ENCODE measurements at places on chromosomes 5 and 9.

DNA sequence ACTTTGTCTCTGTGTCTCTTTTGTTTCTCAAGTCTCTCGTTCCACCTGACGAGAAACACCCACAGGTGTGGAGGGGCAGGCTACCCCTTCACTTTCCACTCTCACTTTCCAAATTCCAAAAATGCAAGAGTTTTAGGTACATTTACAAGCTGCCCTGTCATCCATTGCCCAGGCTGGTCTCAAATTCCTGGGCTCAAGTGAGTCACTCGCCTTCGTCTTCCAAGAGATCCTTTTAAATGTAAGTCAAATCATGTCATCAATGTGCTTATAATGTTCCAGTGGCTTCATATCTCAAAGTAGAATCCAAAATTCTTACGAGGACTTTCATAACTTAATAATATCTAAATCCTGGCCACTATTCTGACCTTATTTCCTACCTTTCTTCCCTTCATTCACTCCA lies 20.4 kb upstream of the UGCG start:
- no peak for DNase-seq

DNA sequence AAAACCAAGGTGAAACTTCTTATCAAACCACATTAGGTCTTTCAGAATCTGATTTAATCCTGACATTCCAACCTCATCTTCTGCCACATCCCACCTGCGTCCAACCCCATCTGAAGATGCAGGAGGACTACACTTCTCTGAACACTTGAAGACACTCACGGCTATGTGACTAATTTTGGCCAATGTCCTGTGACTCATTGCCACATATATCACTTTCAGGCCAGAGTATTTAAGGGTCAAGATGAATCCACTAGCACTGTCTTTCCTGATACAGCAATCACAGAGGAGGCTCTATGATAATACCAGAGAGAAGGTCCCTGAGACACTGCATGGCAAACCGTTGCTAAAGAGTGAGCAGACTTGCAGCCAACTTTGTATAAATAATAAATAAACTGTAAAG lies 323.4 kb downstream of the NR2F1-AS1 start:
- DNase-seq = no peak

DNA sequence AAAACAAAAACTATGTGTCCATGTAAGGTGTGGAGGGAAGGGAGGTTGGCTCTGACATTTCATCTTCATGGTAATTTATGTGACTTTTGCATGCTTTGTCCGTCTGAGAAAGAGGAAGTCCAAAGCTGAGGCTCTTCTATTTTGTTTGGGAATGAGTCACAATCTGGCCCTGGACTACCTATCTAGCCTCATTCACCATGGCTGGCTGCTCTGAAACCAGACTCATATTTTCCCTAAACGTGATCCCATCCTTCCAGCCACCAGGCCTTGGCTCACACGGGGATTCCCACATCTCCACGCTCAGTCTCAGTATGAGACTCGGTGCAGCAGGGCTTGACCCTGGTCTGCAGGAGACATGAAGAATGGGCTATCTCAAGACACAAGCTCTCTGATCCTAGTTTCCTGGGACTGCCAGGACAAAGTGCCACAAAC lies 672.8 kb downstream of the ACTL7B start:
- no peak for DNase-seq

GRCh38 chr9:136303825-136304416 lies at the start of gene CCDC187:
TSS of gene CCDC187 (minus strand) at chr9:136304094. CDS start at chr9:136303830, 264 bp downstream.
- DNase-seq = no peak

DNA sequence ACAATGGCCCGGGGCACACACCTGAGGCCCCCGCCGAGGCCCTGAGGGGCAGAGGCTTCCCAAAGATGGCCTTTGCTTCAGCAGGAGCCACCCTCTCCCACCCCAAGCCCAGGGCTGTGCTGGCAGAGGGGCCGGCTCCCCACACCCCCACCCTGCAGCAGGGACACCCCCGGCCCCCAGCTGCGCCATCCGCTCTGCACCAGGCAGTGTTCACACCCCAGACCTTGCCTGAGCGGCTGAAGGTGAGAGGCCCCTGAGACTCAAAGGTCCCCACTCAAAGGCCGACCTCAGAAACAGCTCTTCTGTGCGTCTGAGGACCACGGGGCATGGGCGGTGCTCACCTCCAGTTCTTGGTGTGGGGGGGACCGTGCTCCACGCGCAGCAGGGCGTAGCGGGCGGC lies 37.6 kb downstream of the SLC12A7 start:
- DNase-seq = no peak

GRCh38 chr5:175471628-175472027 lies 6.7 kb upstream of the SFXN1 start:
- DNase-seq = no peak

- DNase-seq = no peak
Measured at GRCh38 chr9:70567511-70567910, 153.1 kb upstream of the KLF9 start.

DNA sequence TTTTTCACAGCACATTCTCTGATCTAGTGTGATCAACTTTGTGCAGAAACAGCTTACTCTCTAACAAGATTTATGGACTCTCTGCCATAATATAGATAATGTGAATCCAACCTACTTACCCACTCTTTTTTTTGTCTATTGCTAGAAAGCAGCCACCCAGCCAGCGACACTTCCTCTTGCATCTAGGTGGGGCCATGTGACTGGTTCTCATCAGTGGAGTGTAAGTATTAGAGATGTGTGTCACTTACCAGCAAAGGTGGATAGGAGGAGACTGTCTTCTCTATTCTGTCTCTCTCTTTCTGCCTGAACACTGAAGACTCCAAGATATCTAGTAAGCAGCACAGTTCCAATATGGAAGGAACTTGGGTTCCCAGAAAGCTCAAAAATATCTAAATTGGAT lies 174.8 kb downstream of the MCTP1 start:
- no peak for DNase-seq

GRCh38 chr9:19020886-19021455 lies 12.0 kb downstream of the SAXO1 start:
- no peak for DNase-seq

DNA sequence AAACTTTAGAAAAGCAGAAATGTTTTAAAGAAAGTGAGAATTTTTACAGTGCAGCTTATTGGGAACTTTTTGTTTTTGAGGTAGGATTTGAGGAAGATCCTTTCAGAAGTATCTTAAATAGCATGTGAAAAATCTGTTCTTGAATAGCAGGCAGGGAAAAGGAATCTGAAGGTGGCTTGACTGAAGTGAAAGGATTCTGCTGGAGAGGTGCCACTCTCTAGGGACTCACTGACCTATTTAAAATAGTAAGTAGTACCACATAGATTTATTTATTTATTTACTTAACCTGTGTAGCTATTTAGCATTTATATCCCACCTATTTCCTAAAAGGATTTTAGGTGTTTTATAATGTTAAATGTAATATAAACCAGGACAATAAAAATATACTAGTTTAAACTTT lies 69.1 kb downstream of the NIPBL start:
- DNase-seq = no peak

- no peak for DNase-seq
Measured at GRCh38 chr5:89534331-89534730, 651.3 kb upstream of the MEF2C start.

- DNase-seq = no peak
Measured at GRCh38 chr9:34929506-34930102, 28.5 kb upstream of the PHF24 start.

- no peak for DNase-seq
Measured at GRCh38 chr9:95386843-95387242, 69.3 kb upstream of the FANCC start.

GRCh38 chr5:109739741-109740728 lies 50.3 kb downstream of the MAN2A1 start:
- no peak for DNase-seq

- DNase-seq = no peak
Measured at GRCh38 chr9:35225677-35226076, 63.9 kb downstream of the UNC13B start.

GRCh38 chr9:5269249-5269715 lies 35.2 kb downstream of the RLN2 start:
- no peak for DNase-seq

GRCh38 chr9:127968700-127969383 lies 11.9 kb downstream of the EEIG1 start:
- no peak for DNase-seq

DNA sequence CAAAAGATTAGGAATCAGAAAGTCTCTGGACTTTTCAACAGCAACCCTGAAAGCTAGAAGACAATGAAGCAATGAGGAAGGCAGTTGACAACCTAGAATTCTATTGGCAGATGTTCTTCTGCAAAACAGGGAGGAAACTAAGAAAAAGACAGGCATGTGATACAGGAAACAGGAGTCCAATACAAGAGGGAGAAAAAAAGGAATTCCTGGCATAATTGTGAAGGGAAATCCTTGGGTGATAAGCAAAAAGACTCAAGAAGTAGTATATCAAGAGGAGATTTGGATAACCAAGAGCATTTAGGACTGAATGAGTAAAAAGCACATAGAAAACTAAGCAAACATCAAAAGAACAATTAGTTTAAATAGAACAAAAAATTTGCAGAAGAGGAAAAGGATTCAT lies 58.6 kb downstream of the LPAR1 start:
- DNase-seq = no peak

DNA sequence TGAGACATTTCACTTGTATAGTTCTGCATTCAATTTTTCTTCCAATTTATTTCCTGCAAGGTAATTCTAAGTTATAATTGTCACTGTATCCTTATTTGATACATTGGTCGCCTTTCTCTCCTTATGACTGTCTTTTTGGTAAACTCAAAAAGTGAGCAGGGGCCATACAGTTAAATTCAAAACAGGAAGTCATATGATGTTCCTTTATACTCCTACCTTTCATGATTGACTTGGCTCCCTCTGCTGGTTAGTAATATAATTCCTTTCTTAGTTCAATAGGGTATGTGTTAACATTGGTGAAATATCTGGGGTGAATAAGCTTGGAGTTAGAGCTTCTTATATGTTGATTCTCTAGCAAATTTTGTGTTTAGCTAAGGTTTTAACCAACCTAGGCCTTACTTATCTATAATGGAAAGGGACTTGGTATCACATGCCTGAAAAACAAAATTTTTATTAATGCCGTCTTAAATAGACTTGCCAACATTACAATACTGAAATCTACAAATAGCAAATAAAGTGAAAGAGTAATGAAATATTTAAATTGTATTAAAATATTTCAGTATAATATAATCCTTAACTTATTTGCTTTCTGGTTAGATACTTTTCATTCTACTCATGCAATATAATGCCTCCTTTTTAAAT lies 6.0 kb upstream of the NIPBL start:
- no peak for DNase-seq

DNA sequence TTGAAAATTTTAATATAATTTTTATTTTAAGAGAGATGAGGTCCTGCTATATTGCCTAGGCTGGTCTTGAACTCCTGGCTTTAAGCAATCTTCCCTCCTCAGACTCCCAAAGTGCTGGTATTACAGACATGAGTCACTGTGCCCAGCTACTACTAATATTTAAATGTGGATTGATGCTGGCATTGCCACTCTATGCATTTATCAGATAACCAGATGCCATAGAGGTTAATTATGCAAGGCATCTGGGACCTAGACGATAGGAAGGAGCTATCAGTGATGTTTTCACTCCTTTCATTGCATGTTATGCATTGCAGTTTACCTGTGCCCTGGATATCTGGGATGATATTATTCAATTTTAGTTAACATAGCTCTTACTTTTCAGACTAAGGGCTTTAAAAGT lies 127.0 kb downstream of the RPS23 start:
- no peak for DNase-seq

DNA sequence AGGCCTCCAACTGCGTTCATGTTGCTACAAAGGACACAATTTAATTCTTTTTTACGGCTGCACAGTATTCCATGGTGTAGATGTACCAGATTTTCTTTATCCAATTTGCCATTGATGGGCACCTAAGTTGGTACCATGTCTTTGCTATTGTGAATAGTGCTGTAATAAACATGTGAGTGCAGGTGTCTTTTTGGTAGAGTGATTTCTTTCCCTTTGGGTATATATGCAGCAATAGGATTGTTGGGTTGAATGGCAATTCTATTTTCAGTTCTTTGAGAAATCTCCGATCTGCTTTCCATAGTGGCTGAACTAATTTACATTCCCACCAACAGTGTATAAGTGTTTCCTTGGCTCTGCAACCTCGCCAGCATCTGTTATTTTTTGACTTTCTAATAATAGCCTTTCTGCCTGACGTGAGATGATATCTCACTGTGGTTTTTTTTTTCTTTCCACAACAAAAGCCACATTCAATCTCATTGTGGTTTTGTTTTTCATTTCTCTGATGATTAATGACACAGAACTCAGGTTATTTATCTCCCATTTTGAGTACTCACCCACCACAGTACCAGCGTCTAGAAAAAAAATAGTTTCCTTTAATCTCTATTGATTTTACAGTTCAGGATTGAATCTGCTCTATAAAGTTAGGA lies 21.9 kb downstream of the ARRDC3 start:
- no peak for DNase-seq

DNA sequence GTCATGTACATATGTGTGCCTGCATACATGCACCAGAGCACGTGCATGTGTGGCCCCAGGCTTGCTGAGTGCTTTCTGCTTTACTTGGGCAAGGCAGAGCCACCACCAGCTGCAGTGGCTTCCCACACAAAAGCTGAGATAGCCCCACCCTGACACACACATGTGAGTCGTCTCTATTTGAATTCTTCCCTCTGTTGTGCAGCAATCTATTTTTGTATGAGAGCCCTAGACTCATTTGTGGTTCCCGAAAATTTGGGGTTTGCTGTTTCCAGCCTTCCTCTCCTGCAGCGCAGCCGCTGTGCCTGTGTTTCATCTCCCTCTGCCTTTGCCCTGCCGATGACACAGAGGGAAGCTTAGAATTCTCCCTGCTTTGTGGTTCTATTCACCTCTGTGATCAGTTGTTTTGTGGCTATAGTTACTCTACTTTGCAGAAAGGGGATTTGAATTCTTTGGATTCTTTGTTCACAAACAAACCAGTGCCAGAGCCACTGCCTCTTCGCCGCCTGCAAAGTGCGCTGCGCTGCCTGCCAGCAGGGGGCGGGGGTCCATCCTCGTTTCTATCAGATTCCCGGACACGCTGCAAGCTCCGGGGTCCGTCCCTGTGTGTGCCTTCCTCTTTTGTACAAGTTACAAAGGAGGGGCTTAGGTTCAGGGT lies 95.8 kb upstream of the DAP start:
- no peak for DNase-seq

GRCh38 chr9:36218011-36218410 lies 27.3 kb downstream of the CLTA start:
- DNase-seq = no peak

GRCh38 chr9:135568026-135568425 lies 6.5 kb downstream of the PAEP start:
- no peak for DNase-seq

DNA sequence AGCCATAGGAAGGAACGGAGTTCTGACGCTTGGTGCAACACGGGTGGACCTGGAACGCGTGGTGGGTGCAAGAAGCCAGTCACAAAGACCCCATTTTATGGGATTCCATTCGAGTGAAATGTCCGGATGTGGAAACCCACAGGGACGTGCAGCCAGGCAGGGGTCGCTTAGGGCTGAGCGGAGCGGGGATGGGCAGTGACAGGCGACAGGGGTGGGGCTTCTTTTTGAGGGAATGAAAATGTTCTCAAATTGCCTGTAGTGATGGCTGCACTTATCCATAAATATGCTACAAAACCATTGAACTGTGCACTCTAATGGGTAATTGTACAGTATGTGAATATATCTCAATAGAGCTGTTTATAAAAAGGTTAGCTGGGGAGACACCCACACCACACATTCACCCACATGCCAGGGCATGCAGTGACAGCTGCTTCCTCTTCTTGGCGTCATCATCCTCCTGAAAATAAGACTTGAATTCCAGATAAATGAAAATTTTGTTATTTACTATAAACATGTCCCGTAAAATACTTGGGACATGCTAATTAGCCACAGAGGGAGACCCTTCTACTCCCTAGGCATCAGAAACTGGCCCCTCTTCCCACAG lies 71.3 kb upstream of the OLFM1 start:
- no peak for DNase-seq

- DNase-seq = no peak
Measured at GRCh38 chr5:58224661-58225060, 235.2 kb downstream of the PLK2 start.

Measured in brain pericyte (primary cell).